ENCODE measurements at places on chromosomes 7 and 10.

DNA sequence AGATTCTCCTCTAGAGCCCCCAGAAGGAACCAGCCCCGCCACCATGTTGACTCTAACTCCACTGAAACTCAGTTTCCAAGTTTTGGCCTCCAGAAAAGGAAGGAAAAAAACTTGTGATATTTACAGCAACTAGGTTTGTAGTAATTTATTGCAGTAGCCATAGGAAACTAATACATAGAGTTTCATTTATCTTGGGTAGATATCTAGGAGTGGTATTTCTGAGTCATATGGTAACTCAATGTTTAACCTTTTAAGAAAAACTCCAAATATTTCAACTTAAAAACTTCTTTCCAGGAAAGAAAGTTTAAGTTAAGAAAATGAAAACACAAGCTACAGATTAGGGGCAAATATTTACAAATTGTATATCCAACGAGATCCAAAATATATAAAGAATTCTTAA, 576.7 kb downstream of the KCNMA1 start:
- no peak for DNase-seq

DNA sequence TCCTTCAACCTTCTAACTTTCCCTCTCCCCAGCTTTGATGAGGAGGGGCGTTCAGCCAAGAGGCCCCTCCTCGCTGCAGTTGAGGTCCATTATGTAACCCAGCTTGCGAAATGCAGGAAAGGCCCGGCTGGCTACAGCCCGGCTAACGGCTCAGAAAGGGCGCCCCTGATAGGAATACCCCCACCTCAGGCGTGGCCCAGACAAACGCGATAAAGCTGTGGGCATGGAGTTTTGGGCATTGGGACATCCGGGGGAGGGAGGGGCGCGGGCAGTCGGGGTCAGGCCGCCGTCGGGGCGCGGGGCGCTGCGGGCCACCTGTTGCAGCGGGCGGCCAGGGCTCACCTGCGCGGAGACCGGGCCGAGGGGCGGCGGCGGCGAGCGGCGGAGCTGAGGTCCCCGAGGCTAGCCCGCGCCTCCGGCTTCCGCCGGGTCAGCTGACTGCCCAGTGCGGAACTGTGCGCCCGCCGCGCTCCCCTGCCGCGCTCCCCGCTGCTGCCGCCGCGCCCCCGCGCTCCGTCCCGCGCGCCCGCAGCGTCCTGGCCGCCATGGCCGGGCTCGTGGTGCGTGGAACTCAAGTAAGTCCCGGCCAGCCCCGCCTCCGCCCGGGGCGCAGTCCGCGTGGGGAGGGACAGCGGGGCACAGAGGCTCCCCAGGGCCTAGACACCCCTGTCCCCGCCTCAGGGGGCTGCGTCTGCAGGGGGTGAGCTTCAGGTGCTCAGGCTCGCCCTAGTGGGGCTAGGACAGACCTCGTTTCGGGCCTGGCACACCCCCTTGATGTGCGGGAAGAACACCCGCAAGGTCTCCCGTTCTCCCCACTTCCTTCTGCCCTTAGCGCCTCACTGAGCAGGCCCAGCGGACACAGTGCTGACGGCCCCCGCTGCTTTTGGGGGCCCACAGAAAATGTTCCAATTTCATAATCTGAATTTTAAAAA, at the start of gene LRMDA:
Gene LRMDA (plus strand): TSS at position 445 of the 932 bp plus-strand sequence.
- no peak for DNase-seq

DNA sequence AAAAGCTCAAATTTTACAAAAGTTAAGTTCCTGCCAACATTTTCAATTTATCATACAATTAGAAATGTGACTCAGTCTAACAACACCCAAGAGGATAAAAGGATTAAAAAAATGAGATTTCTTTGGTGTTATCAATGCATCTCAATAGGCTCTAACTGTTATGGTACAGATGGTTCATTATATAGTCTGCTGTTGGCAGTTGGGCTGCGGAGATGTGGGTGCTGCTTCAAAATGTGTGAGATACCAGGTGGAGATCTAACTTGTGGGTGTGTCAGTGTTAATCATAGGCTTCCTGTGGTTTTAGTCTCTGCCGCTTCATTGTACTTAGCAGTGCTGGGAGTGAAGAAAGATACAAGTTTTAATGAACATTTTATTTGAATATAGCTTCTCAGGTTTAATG, 231.2 kb downstream of the EXOC4 start:
- no peak for DNase-seq

DNA sequence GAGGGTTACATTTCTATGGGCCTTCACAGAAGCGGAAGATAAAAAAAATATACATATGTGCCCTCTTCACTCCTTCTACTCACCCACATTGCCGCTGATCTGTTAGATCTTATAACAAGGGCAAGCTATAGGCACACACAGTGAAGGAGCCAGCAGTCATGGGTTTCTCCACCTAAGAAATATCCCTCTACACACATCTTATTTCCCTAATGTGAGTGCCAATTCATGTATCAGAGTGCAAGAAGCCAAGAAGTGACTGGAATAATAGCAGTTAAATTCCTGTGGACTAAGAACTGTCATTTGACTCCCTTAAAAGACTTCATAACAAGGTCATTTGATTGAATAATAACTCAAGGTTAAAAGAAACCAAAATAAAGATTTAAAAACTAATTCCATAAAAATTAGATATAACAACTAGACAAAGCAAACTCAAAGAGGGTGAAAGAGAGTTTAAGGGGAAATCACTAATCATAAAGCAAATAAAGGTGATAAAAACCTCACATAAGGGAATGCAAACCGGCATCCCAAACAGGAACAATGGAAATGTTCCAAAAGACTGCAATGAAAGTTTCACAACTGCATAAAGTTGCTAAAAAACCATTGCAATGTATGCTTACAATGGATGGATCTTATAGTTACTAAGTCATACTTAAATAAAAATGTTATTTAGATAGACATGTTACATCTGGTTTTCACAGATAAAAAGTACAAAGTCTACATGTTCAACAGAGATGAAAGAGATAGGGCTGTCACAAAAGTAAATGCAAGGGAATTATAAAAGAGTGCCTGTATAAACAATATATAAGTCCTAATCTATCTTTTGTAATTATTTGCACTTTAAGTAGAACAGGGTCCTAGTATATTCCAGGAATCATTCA, 42.8 kb downstream of the ARHGAP21 start:
- peak; percentile 36 for DNase-seq

GRCh38 chr10:92290076-92290836, 622 bp downstream of the CPEB3 start:
- DNase-seq = peak; percentile 11

DNA sequence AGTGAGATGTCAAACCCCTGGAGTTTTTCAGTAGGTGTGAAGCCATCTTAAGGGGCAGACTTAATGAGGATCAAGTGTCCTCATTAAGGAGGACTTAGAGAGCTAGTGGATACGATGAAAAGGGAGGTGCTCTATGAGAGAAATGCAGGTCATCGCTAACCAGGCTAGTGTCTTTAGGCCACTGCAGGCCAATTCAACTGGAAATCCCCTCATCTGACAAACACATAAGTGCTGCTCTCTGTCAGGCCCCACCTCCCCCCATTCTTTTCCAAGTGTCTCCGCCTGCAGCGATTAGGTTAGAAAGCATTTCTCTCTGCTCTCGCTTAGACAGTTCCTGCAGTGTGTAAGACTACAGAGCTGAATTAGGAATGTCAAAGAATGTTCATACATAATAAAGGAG, 33.7 kb downstream of the RBM28 start:
- no peak for DNase-seq

GRCh38 chr7:47211519-47211973, 370.4 kb downstream of the TNS3 start:
- DNase-seq = no peak

DNA sequence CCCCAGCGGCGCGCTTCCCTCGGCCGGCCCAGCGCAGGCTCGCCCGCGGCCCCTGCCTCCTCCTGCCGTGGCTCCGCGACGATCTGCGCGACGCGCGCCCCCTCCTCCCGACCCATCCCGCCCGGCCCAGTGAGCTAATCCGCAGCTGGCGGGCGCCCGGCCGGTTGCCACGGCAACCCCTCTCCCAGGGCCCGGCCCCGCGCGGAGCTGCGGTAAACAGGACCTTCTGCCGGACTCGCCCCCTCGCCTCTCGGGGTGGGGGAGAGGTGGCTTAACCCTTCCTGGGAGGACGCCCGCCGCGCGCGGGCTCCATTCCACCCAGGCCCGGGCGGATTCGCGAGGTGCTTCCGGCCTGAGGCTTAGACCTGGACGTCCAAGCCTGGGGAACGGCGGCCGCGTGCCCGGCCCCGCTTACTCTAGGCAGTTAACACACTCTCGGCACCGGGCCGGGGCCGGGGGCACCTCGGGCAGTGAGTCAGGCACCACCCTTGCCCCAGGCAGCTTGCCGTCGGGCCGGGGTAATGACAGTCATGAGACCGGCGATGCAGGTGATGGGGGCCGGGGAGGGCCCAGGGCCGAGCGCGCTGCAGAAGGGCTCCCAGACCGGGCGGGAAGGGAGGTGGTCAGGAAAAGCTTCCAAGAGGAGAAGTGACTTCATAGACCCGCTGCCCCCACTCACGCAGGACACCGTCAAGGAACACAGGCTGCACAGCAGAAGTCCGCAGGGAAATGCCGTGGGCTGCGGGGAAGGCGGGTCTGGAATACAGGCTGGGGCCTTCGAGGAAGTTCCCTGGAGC, at the start of gene DENND2A:
Gene DENND2A (minus strand): TSS at position 87 of the 797 bp plus-strand sequence. CDS start 38,416 bp downstream, outside the sequence.
- no peak for DNase-seq

DNA sequence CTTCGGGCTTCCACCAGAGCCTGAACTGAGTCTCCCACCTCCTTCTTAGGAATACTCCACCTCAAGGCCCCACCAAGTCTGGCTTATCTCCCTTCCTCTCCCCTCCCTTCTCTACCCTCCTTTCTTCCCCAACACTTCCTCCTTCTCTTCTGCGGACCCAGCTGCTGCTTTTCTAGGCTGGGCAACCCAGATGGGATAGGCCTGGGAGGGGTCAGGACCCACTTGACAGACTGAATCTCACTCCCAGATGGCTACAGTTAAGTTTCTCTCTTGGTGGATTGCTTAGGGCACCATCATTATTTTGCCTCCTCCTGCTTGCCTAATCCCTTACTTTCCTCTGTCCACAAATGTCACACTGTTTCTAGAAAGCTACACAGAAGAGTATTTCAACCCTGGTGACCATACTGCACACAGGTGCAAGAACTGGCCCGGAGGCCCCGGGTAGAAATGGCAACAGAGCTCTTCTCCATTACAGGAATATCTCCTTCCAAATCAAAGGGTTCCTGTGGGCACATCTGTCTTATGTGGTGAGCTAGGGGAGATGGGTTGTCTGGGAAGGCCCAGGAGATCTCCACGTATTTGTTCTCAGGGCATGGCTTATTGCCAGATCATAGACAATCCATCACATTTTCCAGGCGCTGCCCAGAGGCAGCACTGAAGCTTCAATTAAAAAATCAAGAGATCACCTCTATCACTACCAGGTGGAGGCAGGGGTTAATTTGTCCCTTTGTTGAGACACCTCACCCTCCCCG, 5.1 kb upstream of the HOXA11 start:
- DNase-seq = no peak

GRCh38 chr10:66982792-66983474, 57.1 kb downstream of the LRRTM3 start:
- no peak for DNase-seq

- no peak for DNase-seq
Observed at GRCh38 chr7:118590107-118590506, 365.6 kb downstream of the ANKRD7 start.

DNA sequence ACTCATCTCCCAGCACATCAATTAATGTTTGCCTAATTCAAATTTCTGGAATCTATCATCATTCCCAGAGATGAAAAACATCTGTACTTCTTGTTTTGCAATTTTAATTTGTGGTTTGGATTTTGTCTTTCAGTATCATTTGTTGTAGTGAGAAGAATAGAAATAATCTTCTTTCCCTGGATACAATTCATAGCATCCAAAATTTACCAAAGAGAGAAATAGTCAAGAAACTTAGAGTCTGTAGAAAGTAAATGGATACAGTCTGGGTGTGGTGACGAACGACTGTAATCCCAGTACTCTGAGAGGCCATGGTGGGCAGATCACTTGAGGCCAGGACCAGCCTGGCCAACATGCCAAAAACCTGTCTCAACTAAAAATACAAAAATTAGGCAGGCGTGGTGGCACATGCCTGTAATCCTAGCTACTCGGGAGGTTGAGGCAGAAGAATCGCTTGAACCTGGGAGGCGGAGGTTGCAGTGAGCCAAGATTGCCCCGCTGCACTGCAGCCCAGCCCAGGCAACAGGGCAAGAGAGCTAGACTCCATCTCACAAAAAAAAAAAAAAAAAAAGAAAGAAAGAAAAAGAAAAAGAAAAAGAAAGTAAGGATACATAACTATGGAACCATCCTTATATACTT, 193.0 kb downstream of the RELN start:
- no peak for DNase-seq

GRCh38 chr7:117194445-117194844, 128.4 kb downstream of the WNT2 start:
- DNase-seq = no peak

DNA sequence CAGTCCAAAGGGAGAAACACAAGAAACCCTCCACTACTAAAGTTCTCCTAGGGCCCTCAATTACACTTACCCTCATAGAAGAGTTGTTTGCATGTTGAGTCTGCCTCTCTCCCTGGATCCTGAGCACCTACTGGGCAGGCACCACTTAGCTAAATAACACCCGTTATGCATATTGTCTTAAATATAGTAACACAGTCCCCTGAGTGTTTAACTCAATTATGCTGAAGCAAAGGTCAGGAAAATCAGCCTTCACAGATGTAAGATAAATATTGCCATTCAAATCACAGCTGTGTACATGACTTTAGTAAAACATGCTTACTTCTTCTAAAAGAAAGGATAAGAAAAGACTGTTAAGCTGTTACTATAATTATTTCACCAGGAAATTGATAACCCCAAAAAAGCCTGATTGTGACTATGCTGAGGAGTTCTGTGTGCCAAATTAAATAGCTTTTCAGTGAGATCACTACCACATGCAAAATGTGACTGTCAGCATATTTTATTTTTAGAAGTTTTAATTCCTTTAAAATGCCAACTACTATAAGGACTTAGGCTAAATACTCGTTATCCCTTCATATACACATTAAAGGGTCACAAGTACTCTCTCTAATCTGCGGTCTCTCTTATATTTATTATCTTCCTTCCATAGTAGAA, 733.9 kb upstream of the PHF14 start:
- no peak for DNase-seq

GRCh38 chr7:115662120-115662519, 368.4 kb downstream of the TFEC start:
- no peak for DNase-seq

DNA sequence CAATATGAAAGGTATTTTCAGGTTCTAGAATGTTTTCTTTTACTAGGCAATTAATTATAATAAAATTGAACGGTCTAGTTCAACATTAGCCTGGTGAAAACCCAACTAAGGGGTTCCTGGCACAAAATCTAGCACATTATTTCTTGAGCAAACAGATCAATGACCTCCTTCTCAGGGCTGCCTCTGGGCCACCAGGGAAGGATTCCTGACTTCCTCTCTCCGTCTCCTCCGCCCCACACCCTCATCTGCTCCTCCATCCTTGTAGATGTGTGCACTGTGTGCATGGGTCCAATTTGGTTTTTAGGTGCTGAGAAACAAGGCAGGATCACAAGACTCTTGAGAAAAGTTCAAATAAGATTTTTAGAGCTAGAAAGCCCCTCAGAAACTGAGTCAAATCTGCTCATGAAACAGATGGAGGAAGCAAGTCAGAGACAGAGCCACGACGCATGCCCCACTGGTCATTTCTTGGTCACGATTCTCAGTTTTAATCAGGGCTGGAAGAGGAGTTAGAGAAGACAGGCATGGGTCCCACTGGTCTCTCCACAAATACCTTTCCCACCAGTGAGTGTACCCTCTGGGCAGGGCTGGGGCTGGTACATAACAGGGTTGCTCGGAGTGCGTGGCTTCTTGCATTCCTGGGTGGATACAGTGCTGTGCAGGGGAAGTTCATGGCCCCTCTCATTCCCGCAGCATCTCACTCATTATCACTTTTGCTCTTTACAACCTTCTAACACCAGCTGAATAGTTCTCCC, 3.8 kb downstream of the TRPV6 start:
- DNase-seq = no peak
